ENCODE measurements at places on chromosomes 3 and 15. TPM values are rescaled to one million over a fixed set of nuclear protein-coding genes. Genes with fewer than 3 reads are reported as not detected.
A peak's percentile ranks its signal among the peaks of the same experiment; 100 is the strongest.

DNA sequence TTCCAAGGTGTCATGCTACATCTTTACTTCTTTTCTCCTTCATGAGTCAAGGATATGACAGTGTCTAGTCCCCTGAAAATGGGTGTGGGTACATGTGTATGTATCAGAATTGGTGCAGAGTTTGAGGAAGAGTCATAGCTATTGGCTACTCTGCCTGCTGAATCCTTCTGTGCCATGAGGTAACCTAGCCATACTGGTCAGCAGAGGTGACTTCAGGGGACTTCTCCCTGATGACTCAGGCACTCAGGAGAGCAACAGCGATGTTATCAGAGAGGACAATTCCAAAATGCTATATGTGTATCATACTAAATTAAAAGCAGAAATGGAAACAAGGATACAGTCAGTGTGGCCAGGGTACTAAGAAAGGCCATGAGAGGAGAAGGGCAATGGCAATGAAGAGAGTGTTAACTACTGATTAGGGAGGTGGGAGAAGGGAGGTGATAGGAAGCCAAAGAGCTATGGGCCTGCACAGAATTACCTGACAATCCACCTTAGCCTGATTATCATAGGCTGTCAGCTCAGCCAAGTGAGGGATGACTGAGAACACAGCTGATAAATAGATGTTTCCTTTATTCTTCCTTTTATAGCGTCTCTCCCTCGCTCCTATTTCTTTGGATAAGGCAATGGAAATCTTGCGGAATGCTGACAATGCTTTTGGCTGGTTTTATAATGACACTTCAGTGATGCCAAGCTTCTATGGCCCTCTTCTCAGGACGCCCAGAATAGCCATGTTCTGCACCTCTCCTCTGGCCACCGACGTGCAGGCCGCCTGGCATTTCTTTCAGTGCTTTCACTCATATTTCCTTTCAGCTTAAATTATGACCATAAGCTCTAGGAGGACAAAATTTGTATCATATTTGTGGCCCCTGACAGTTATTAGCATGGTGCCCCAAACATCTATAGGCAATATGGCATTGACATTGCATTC lies 90.6 kb downstream of the FGF12 start:
- no peak for DNase-seq

DNA sequence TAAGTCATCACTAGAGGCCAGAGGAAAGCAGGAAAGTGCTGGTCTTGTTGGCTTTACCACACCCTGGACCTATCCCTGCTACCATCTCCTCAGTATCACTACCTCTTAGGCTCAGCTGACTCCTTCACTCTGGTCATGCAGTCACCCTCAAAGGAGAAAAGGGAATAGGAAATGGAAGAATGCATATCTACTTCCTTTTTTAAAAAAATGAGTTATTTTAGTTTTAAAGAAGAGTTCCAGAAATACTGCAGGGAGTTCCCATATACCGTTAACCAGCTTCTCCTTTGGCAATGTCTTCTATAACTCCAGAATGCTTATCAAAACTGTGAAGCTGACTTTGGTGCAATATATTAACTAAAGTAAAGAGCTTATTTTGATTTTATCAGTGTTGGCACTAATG lies 688.6 kb downstream of the DIPK2A start:
- DNase-seq, result no peak

- DNase-seq, result no peak
Observed at GRCh38 chr3:160781402-160781801, 25.4 kb downstream of the PPM1L start.

DNA sequence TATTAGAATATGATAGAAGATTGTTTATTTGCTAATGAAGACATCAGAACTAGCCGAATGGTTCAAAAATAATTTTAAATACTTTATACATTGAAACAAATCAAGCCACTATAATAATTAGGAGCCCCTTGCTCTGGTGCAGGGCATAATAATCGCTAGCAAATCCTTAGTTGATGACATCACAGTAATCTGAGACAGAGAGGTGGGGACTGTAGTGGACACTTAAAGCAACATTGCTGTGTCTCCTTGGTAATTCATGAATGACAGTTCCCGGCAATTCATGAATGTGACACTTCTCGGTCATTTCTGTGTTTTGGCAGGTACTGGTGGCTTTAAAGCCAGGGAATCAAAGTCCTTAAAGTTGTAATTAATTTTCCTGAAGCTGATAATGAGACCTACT lies 114.3 kb downstream of the PPM1L start:
- DNase-seq, result no peak

GRCh38 chr3:105166893-105167292 lies 199.8 kb upstream of the ALCAM start:
- DNase-seq, result no peak

- DNase-seq, result no peak
Observed at GRCh38 chr15:51888593-51889195, 59.2 kb downstream of the TMOD3 start.

DNA sequence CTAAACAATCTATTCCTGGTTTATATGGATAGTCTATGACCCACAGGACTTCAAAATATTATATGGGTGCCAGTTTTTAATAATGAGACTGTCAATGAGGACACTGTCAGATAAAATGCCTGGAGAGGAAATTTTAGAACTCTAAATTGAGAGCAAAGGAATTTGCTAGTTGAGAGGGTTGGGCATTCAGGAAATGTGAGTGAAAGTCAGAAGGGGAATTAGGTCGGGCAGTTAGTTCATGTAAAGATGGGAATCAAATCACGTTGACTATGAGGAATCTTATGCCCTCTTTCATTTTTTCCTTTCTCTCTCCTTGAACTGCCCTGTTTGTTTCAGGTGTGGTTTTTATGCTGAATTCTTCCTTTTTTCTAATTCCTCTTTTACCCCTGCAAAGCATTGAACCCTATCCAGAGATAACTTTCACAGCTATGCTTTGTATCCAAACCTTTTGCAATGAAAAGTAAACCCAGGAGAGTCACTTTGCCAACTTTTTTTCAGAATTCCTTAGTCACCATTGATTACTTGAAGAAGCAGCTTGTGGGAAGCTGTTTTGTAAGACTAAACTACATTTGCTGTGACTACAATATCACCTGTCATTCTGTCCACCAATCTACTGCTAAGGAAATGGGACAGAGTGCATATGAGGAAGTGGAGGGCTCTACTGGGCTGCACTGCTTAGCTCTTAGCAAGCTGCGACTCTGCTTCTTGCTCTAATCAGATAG lies 27.8 kb downstream of the CHP1 start:
- no peak for DNase-seq

GRCh38 chr3:194101592-194102432 lies 34.1 kb upstream of the HES1 start:
- DNase-seq, result no peak

- no peak for DNase-seq
Observed at GRCh38 chr15:79640206-79640605, 208.1 kb downstream of the MINAR1 start.

DNA sequence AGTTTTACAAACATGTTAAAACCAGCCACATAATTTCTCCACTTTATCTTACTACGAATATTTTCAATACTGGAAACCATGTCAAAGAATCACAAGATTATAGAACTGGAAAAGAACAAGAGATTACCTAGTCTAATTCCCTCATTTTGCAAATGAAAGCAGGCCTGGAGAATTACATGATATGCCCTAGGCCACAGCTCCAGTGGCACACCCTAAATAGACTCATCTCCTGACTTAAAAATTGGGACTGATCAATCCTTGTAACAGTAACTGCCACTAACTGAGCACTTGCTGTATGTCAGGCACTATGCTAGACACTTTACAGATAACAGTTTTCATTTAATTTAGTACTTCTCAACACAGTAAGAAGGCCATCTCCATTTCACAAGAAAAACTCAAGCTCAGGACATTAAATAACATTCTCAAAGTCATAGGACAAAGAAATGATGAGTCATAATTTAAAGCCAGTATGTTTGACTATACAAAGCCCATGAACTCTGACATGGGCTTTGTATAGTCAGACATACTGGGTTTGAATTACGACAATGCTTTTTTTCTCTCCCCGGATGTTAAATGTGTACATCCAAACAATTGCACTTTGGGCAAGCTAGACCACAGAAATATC lies 9.4 kb downstream of the IGSF11 start:
- DNase-seq, result no peak

DNA sequence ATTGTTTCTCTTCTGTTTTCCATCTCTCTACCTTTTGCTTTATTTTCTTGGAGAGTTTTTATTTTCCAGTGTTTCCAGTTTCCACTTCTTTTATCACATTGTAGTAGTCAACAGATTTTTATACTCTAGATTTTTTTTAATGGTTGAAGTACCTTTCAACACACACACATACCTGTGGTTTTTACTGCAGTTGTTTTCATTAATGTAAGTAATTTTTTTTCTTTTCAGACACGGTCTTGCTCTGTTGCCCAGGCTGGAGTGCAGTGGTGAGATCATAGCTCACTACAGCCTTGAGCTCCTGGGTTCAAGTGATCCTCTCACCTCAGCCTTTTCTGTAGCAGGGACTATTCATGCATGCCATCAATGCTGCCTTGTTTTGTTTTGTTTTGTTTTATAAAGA lies 472.5 kb upstream of the SGO1 start:
- DNase-seq, result no peak

- DNase-seq, result peak; percentile 67
Observed at GRCh38 chr3:149971403-149972075, 844 bp upstream of the PFN2 start.

DNA sequence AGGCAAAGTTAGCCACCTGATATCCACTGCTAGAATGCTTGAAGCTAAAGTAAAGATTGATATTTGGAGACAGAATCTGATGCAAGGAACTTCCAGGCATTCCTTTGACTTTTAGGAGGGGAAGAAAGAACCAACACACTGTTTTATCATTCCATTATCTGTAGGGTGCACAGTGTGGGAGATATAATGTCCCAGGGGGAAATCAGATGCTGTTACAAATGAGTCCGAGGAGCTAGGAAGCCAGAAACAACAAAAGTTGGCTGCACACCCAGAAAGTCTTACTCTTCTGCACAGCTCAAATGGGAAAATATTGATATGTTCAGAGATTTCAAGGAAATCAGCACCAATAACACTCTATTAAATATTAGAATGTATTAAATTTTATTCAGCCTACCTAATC lies 113.6 kb upstream of the ROBO1 start:
- no peak for DNase-seq

- no peak for DNase-seq
Observed at GRCh38 chr3:148100476-148100875, 597.2 kb upstream of the AGTR1 start.

- no peak for DNase-seq
Observed at GRCh38 chr3:177447938-177448337, 250.7 kb upstream of the TBL1XR1 start.

GRCh38 chr15:32856753-32857152 lies 138.9 kb downstream of the GREM1 start:
- DNase-seq, result no peak

DNA sequence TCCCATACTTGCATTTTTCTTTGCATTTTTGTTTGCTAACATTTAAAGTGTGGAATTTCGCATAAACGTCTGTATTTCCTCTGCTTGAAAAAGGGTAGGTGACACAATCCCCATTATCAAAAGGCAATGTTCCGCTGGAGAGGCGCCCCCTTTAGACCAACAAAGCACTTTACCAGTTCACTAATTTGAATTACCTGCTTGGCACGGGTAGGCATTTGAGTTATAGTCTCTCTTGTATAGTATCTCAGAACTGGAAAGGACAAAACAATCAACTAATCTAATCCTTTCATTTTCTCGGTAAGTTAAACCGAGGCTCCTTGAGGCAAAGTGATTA lies 775 bp upstream of the CCDC39 start:
- DNase-seq, result no peak

GRCh38 chr3:38623539-38623938 lies 25.9 kb downstream of the SCN5A start:
- DNase-seq, result no peak

GRCh38 chr15:55126111-55126510 lies 70.6 kb downstream of the RSL24D1 start:
- no peak for DNase-seq

Gene SLC51A
- not detected for total RNA-seq

Gene ZNF660
- total RNA-seq, result 14.3 TPM

Gene RTP1
- not detected for total RNA-seq

Gene DOCK3
- total RNA-seq, result 42.6 TPM

Gene PTH1R
- 2.3 TPM for total RNA-seq

Gene COL6A5
- under 0.01 TPM for total RNA-seq

Gene GASK1A
- total RNA-seq, result 8.4 TPM

Gene ULK3
- 32.4 TPM for total RNA-seq

Gene TNFSF10
- 4.7 TPM for total RNA-seq

Gene CCDC80
- total RNA-seq, result 5.1 TPM

Gene GRAMD1C
- 5.0 TPM for total RNA-seq

All from occipital lobe (tissue), 3 donors.